Activated CD8-positive, alpha-beta T cell treated with anti-CD3 and anti-CD28 coated beads for 36 hours (primary cell): ENCODE measurements at places on chromosomes 13 and 19.

GRCh38 chr13:67554286-67554685 lies 324.1 kb upstream of the PCDH9 start:
- DNase-seq = no peak

GRCh38 chr13:94588541-94588940 lies 7.4 kb downstream of the TGDS start:
- DNase-seq = no peak

- DNase-seq = no peak
These were observed 172.8 kb downstream of the KATNAL1 start for GRCh38 chr13:30134578-30134977.

- peak; percentile 49 for DNase-seq
These were observed 1.7 kb upstream of the PTGER1 start for GRCh38 chr19:14476673-14477401.

- DNase-seq = no peak
These were observed 84.0 kb downstream of the MBNL2 start for GRCh38 chr13:97306106-97306505.

DNA sequence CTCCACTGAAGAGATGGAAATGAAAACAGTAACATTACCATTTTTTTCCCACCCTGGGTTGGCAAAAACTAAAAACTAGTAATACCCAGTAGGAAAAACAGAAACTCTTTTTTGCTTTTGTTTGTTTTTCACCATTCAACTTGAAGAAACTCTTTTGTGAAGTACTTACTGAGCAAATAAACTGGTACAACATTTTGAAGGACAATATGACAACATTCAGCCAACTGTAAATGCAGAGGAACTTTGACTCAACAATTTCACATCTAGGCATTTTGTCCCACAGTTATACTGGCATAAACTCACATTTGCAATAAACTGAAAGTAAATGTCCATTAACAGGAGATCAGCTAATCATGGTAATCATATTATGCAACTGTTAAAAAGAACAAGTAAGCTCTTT lies 152.5 kb downstream of the RNF17 start:
- no peak for DNase-seq

DNA sequence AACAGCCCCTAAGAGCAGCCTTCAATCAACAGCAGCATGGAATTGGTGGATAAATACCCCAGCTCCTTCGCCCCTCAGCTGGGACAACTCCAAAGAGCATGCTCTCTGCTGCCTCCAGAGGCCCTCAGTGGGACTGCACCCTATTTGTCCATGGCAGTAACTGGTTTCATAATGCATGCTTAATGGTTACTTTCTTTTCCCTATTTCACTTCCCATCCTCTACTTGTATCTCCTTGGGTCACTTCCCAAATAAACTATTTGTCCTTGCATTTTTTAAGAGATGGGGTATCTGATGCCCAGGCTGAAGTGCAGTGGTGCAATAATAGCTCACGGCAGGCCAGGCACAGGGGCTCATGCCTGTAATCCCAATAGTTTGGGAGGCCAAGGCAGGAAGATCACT lies 13.5 kb upstream of the TPM4 start:
- peak; percentile 76 for DNase-seq

DNA sequence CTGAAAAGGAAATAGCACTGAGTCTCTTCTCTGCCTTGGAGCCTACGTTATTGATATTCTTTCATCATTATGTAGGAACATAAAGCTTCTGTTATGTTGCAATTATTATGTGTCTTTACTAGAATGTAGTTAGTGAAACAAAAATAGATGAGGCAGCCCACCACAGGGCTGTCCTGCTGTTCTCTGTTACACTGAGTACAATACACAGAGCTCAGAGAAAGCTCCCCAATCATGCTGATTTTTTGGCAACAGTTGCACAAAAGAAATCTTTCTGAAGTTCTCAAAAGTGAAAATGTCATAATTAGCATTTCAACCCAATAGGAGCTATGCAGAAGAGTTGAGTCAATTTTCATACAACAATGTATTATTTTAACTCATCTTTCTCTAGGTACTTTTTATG lies 119.5 kb downstream of the EFNB2 start:
- DNase-seq = no peak

DNA sequence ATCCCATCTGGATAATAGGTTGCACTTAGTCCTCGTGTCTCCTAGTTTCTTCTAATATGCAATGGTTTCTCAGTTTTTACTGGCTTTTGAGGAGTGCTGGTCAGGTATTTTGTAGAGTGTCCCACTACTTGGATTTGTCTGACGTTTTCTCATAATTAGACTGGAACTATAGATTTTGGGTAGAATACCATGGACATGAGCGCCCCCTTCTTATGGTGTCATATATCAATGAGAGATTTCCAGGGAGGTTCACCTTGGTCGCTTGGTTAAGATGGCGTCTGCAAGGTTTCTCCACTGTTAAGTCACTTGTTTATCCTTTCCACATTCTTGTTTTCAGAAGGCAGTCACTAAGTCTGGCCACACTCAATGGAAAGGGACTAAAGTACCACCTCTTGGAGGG lies 6.7 kb downstream of the SOHLH2 start:
- DNase-seq = no peak

DNA sequence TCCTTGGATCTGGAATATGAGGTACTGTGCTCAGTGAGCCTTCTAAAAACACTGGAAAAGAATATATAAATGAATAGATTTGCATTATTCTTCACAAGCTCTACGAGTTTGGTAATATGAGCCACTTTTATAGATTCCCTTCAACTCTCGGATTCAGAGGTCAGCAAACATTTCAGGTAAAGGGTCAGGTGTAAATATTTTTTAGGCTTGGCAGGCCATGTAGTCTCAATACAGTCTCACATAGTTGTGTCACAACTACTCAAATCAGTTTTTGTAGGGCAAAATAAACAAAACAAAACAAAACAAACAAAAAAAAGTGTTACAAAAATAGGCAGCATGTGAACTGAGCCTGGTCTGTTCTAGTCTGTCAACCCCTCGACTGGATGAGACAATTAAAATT lies 57.4 kb downstream of the PSPC1 start:
- no peak for DNase-seq

GRCh38 chr13:20165417-20166257 lies 4.8 kb upstream of the GJA3 start:
- no peak for DNase-seq

GRCh38 chr13:20921572-20921971 lies 19.0 kb upstream of the XPO4 start:
- DNase-seq = no peak

DNA sequence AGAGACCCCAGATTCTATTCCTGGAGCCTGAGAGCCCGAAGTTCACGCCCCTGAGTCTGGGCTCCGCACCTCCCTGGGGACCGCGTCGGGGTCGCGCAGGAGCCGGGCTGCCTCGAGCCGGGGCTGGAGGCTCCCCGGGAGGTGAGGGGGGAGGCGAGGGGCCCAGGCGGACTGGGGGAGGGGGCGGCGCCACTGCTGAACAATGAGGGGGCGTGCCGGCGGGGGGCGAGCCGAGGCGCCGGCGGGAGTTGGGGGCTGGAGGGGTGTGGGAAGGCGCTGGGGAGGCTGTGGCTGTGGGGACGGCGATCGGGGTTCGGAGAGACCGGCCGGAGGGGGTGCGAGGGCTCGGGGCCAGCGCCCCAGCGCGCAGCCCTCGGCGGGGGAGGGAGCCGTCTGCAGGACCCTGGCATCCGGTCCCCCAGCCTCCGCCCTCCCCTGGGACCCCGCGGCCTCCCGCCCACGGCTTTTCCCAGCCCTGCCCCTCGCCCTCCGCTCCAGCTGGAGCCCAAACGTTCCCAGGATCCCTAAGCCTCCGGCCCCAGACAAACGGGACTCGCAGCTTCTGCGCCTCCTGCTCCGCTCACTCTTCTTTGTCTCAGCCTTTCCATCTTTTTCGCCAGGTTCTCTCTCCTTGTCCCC lies 922 bp downstream of the PLEKHG2 start:
- DNase-seq = peak; percentile 37

DNA sequence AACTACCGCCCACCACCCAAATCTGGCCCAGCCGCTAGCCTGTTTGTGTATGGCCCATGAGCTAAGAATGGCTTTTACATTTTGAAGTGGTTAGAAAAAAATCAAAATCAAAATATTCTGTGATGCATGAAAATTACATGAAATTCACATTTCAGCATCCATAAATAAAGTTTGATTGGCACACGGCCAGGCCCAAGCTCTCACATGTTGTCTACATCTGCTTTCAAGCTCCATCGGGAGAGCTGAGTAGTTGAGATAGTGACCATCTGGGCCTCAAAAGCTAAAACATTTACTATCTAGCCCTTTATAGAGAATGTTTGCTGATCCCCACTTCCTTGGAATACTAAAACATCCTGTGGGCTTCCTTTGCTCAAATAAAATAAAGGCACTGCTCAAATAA lies 14.5 kb downstream of the RFX2 start:
- no peak for DNase-seq

- peak; percentile 83 for DNase-seq
These were observed 63.5 kb upstream of the SPATA13 start for GRCh38 chr13:24097064-24097463.

- DNase-seq = no peak
These were observed 112.9 kb upstream of the CACNA1A start for GRCh38 chr19:13619203-13619632.

DNA sequence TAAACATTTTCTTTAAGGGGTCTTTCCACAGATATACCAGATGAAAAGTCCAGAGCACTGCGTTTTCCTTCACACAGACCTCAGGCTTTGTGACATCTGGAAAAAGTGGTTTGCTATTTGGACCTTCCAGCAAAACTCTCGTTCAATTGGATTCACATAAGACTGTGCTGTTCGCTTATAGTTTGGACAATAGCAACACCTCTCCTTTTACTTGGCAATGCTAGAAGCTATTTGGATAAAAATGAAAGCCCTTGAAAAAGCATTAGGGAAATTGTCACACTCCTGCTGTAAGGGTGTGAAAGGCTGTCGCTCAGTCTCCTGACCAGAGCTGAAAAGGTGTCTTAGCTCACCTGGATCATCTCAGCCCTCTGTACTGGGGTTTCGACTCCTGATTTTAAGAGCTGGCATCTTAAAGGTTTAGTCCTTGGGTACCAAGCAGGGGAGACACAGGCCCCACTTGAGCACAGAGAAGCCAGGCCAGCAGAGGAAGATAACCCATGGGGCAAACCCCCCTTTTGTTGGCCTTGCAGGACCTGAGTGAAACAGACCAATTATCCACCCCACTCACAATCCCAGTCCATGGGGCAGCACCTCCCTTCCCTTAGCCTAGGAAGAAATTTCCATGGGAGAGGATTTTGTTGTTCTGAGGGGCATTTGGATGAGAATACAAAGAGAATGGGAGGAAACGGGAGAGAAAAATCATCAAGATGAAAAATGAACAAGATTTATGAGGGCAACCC lies 257.6 kb downstream of the DLEU7 start:
- DNase-seq = no peak

DNA sequence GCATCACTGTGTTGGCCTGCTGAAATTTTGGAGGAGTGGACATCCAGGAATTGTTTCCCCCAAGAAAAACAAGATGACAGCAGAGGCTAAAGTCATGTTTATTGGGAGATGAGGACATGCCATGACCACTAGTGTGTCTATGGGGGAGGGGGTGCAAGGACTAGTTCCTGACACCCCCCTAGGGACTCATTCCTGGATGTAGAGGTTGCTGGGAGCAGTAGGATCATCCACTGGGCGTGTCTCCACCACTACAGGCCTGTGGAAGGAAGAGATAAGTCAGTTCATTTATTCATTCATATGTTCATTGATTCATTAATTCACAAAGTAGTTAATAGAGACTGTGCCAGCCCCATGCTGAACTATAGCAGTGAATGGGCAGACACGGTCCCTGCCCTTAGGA lies 30.2 kb downstream of the MAP4K1 start:
- no peak for DNase-seq

- no peak for DNase-seq
These were observed 801.9 kb upstream of the SLITRK1 start for GRCh38 chr13:84684048-84684662.

DNA sequence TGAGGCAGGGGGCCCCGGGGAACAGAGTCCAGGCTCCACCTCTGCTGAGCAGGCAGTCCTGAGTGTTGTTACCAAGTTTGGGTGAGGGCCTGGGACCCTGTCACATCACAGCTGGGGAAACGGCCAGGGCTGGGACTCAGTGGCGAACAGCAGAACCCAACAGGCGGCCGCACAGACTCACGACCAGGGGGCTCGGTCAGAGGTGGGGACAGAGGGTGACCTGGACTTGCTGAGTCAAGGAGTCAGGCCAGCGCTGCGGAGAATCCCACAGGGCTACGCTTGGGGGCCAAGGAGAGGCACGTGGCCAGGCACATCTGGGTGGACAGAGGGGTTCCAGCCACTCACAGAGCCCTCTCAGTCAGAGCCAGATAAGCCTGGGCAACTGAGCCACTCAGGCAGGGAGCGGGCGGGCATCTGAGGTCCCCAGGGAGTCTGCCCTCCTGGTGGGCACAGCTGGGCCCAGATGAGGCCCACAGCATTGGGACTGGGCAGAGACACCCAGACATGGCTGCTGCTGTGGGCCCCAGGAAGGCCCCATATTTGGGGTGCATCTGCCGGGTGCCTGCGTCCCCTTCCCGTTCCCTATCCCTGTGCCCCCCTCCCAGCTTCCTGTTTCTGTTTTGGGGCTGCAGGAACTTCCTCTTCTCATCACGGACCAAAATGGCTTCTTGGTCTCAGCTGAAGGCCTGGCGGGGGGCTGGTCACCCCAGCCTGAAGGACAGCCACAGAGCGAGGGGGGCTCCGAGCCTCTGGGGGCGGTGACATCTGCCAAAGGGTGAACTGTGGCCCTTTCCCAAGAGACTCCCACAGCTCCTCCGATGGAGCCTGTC lies 34.0 kb downstream of the CEBPA start:
- DNase-seq = no peak

- DNase-seq = no peak
These were observed 22.2 kb upstream of the SPRYD7 start for GRCh38 chr13:49958321-49958720.

DNA sequence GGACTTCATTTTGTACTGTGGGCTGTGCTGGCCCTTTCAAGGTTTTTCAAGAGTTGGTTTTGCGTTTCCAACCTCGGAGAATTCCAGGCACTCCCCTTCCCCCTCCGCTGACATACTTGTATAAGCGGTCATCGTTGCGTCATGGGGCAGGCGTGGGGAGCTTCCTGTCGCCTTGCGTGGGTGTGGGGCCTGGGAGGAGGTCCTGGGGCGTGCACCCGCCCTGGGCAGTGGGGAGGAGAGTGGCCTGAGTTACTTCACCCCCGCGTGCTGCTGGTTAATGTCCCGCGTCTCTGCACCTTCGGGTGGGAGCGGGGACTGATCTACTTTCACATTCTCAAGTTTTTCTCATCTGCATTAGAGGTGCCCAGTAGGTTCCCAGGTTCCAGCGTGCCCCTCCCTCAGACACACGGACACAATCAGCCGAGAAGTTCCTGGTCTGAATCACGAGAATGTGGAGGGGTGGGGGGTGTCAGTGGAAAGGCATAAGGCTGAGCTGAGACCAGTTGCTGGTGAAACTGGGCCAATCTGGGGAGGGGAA lies 4.1 kb downstream of the IER2 start:
- DNase-seq = peak; percentile 86
